Mesothelial cell of epicardium (in vitro differentiated cells): ENCODE measurements at places on chromosomes 13 and 19.
A peak's percentile ranks its signal among the peaks of the same experiment; 100 is the strongest.

DNA sequence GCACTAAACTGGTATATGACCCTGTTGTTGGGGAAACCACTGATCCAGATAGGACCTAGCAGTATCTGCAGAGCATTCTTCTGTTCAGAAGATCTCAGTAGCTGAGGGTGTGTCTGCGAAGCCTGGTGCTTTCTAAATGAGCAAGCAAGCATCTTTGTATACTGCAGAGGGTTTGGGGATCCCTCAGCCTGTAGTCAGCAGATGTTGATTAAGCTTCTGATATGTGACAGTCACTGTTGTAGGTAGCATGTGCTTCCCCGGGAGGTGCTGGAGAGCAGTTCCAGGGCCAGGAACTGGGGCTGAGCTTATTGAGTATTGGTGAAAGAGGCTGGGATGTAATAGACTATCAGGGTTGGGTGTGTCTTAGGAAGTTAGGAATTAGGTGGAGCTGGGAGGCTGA lies 1.5 kb downstream of the SCAF1 start:
- peak overlapping the region; percentile 99 for H3K27ac ChIP-seq
- peak overlapping the region; percentile 97 for H3K4me3 ChIP-seq
- H3K4me1 ChIP-seq: peaks cover 44% of the 10 kb centered on the region
- DNase-seq: no peak
- H3K27me3 ChIP-seq: no peaks in the 10 kb centered on the region

DNA sequence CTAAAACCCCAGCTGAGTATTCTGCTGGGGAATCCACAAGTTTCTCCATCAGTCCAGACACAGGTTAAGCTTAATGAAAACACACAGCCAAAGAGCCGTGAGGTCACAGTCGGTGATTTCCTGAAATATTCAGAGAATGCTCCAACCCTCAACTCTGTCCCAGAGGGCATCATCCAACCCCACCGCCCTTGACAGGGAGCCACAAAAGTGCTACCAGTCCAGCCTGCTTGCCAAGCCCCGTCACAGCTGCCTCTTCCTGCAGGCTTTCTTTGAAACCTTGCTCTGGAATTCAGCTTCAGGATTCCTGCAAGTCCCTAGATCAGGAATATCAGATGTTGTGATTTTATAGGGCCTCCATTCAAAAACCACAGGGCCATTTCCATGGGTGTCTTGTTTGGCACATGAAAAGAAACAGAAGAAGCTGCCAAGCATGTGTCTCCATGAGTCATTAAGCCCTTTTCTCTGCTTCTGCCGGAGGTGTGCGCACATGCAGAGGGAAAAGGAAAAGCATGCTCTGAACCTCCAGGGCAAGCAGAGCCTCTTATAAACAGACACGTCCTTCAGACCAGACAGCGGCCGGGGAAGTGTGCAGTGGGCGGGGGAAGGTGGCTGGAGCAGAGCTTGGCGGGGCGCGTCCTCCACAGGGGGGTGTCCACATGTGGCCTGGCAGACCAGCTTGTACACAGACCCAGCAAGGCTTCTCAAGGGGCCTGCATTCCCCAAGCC lies 164.7 kb downstream of the KATNAL1 start:
- H3K4me1 ChIP-seq: peaks cover 30% of the 10 kb centered on the region
- H3K36me3 ChIP-seq: no peaks in the 10 kb centered on the region
- no peaks in the 10 kb centered on the region for H3K27me3 ChIP-seq
- H3K27ac ChIP-seq: peak overlapping the region; percentile 74

DNA sequence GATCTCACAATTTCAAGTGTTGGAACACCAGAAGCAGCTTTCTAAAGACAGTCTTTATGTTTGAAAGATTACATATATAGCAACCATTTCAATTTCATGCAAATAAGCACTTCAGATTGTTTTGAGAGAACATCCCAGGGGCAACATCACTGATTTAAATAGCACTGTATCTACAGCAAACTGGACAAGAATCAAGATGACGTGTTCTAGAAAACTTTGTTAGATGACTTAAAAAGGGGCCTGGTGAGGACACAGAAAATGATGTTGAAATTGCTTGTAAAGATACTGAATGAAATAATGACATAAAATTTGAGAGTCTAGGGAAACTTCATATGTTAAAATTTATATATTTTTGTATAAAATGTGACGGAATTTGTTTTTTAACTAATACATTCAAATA lies 277.1 kb downstream of the KLF12 start:
- H3K27ac ChIP-seq: no peak overlapping the region
- H3K4me3 ChIP-seq: no peak overlapping the region
- no peak for DNase-seq

GRCh38 chr13:76879203-76879882 lies 6.9 kb downstream of the KCTD12 start:
- peaks cover 33% of the 10 kb centered on the region for H3K27me3 ChIP-seq
- DNase-seq: no peak
- H3K4me1 ChIP-seq: peaks cover 13% of the 10 kb centered on the region

DNA sequence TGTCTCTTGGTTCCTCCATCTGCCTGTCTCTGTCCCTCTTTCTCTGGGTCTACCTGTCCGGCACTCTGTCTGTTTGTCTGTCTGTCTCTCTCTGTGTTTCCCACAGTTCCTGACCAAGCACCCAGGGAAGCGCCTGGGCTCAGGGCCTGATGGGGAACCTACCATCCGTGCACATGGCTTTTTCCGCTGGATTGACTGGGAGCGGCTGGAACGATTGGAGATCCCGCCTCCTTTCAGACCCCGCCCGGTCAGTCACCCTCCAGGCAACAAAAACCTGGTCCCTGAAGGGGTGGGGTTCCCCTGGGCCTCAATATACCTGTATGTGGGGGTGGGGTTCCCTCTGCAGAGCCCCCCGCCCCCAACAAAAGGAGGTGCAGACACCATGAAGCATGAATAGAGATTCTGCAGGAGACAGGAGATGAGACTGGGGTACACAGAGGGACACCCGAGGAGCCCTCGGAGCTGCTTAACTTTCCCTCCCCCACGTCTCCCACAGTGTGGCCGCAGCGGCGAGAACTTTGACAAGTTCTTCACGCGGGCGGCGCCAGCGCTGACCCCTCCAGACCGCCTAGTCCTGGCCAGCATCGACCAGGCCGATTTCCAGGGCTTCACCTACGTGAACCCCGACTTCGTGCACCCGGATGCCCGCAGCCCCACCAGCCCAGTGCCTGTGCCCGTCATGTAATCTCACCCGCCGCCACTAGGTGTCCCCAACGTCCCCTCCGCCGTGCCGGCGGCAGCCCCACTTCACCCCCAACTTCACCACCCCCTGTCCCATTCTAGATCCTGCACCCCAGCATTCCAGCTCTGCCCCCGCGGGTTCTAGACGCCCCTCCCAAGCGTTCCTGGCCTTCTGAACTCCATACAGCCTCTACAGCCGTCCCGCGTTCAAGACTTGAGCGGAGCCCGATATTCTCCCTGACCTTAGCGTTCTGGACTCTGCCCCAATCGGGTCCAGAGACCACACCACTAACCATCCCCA lies 2.6 kb upstream of the CACNG7 start:
- peaks cover 78% of the 10 kb centered on the region for H3K27me3 ChIP-seq
- peaks cover 16% of the 10 kb centered on the region for H3K4me1 ChIP-seq
- H3K4me3 ChIP-seq: no peak overlapping the region
- DNase-seq: peak; percentile 80
- H3K36me3 ChIP-seq: no peaks in the 10 kb centered on the region
- no peak overlapping the region for H3K27ac ChIP-seq

GRCh38 chr13:102609696-102610095 lies 12.9 kb downstream of the TPP2 start:
- no peak overlapping the region for H3K4me3 ChIP-seq
- H3K4me1 ChIP-seq: peaks cover 5% of the 10 kb centered on the region
- H3K27me3 ChIP-seq: no peaks in the 10 kb centered on the region
- DNase-seq: no peak
- peaks cover 38% of the 10 kb centered on the region for H3K36me3 ChIP-seq

GRCh38 chr13:80256352-80256932 lies 84.5 kb downstream of the SPRY2 start:
- H3K27ac ChIP-seq: no peak overlapping the region
- H3K4me1 ChIP-seq: no peaks in the 10 kb centered on the region
- no peak overlapping the region for H3K4me3 ChIP-seq
- DNase-seq: no peak
- H3K36me3 ChIP-seq: no peaks in the 10 kb centered on the region

- no peak overlapping the region for H3K4me3 ChIP-seq
- H3K27ac ChIP-seq: no peak overlapping the region
- no peaks in the 10 kb centered on the region for H3K36me3 ChIP-seq
- H3K27me3 ChIP-seq: no peaks in the 10 kb centered on the region
These were observed 17.1 kb upstream of the LATS2 start for GRCh38 chr13:21078501-21078900.

DNA sequence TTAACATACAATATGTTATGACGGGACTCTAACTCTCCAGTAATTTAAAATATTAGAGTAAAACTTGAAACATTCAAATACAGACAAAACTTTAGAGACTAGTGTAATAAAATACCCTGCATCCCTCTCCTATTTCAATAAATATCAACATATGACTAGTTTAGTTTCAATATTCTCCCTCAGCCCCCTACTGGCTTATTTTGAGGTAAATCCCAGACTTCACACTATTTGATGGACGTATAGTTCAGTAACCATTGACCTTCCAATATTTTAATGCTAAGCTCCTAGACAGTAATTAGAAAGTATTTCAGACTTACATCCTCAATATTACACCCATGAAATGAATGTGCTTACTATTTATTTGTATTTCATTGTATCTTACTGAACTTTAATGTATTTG lies 180.7 kb upstream of the STARD13 start:
- peaks cover 3% of the 10 kb centered on the region for H3K4me1 ChIP-seq
- no peak overlapping the region for H3K4me3 ChIP-seq
- H3K36me3 ChIP-seq: no peaks in the 10 kb centered on the region
- no peaks in the 10 kb centered on the region for H3K27me3 ChIP-seq
- DNase-seq: no peak

DNA sequence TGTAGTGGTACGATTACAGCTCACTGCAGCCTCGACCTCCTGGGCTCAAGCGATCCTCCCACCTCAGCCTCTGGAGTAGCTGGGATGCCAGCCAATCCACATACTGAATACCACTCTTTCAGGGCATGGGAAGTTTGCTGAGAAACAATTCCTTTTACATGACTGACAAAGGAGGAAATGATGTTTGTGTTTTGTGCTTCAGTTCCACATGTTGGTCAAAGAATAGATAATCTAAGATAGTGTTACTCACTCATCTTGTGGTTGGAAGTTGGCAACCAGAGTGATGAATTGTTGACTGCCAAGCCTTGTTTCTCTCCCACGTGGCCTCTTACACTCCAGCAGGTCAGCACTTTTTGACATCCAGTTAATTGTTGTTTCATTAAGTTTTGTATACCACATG lies 7.6 kb downstream of the MBD3L2B start:
- H3K36me3 ChIP-seq: no peaks in the 10 kb centered on the region
- H3K4me1 ChIP-seq: no peaks in the 10 kb centered on the region
- DNase-seq: no peak
- H3K27ac ChIP-seq: no peak overlapping the region

DNA sequence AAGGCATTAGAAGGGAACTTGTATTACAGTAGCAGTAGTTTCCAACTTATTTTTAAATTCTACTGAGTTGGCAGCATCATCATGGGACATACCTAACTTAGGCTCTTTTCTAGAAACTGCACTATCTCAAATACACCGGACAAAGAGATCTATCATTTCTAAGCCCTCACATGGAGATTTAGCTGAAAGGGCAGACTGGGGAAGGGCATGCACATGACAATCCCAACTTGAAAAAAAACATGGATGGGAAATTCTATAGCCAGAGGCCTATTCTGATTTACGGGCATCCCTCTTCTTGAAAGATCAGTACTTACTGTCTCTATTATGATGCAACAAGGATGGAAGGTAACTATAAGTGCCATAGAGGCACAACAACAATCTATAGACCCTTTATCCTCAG lies 1328.6 kb downstream of the UQCRFS1 start:
- no peak for DNase-seq
- H3K36me3 ChIP-seq: no peaks in the 10 kb centered on the region
- H3K4me3 ChIP-seq: no peak overlapping the region
- H3K4me1 ChIP-seq: no peaks in the 10 kb centered on the region
- H3K27me3 ChIP-seq: no peaks in the 10 kb centered on the region
- H3K27ac ChIP-seq: no peak overlapping the region

- no peak overlapping the region for H3K4me3 ChIP-seq
- H3K36me3 ChIP-seq: no peaks in the 10 kb centered on the region
- peaks cover 1% of the 10 kb centered on the region for H3K27me3 ChIP-seq
- H3K4me1 ChIP-seq: no peaks in the 10 kb centered on the region
These were observed 19.1 kb downstream of the PGLS start for GRCh38 chr19:17530586-17530985.

DNA sequence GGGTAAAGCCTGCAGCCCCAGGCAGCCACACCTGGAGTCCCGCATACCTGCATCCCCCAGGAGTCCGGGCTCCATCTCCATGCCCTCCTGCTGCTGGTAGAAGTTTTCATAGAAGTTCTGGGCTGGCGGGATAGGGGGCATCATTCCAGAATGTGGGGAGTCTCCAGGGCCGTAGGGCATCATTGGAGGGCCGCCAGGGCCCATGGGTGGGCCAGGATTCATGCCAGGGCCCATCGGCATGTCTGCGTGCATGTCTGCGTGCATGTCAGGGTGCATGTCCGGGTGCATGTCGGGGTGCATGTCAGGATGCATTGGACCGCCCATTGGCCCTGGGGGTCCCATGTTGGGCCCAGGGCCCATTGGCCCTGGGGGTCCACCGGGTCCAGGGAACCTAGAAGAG lies 23.3 kb upstream of the TMEM160 start:
- no peak overlapping the region for H3K27ac ChIP-seq
- H3K4me3 ChIP-seq: no peak overlapping the region
- peaks cover 17% of the 10 kb centered on the region for H3K36me3 ChIP-seq
- no peaks in the 10 kb centered on the region for H3K4me1 ChIP-seq

GRCh38 chr13:30569901-30570576 lies 47.7 kb upstream of the USPL1 start:
- DNase-seq: no peak
- peaks cover 18% of the 10 kb centered on the region for H3K4me1 ChIP-seq
- no peaks in the 10 kb centered on the region for H3K27me3 ChIP-seq
- H3K4me3 ChIP-seq: no peak overlapping the region
- H3K27ac ChIP-seq: peak overlapping the region; percentile 2
- no peaks in the 10 kb centered on the region for H3K36me3 ChIP-seq

DNA sequence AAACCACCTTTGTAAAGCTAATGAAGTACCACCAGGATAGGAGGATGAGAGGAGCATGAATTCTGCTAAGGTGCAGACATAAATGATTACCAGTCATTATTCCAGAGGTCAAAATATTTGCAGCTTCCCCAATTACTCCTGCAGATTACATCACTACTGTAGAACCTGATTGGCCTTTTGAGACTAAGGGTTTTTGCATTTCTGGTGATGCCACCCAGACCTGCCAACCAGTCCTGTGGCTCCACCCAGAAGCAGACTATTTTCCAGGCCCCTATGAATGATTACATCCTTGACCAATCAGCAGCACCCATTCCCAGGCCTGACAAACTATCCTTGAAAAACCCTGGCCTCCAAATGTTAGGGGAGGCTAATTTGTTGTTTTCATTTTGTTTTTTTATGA lies 11.2 kb upstream of the KCNC3 start:
- peaks cover 46% of the 10 kb centered on the region for H3K36me3 ChIP-seq
- no peak overlapping the region for H3K4me3 ChIP-seq
- DNase-seq: no peak
- H3K27ac ChIP-seq: no peak overlapping the region
- no peaks in the 10 kb centered on the region for H3K27me3 ChIP-seq
